ENCODE measurements at places on chromosomes 13 and 19.

GRCh38 chr13:68124437-68125086 is 894.4 kb upstream of the PCDH9 start:
- no peak for DNase-seq

GRCh38 chr19:48230555-48231129 is 25.1 kb downstream of the CARD8 start:
- DNase-seq, result peak; percentile 48

DNA sequence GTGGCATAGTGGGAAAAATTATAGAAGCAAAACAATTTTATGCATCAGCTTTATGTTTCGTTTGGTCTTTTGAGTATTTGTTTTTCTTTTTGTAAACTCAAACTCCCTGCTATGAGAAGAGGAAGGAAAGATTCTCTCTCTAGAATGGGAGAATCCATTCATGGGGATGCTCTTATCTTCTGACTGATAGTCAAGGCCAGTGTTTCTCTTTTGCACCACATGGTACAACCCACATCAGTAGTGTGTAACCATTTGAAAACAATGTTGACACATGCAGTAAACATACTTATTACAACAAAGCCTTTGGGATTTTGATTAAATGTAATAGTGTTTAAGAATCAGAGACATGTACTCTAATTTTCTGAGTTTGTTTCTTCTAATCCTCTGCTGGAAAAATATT is 490.5 kb downstream of the MYO16 start:
- DNase-seq, result no peak

DNA sequence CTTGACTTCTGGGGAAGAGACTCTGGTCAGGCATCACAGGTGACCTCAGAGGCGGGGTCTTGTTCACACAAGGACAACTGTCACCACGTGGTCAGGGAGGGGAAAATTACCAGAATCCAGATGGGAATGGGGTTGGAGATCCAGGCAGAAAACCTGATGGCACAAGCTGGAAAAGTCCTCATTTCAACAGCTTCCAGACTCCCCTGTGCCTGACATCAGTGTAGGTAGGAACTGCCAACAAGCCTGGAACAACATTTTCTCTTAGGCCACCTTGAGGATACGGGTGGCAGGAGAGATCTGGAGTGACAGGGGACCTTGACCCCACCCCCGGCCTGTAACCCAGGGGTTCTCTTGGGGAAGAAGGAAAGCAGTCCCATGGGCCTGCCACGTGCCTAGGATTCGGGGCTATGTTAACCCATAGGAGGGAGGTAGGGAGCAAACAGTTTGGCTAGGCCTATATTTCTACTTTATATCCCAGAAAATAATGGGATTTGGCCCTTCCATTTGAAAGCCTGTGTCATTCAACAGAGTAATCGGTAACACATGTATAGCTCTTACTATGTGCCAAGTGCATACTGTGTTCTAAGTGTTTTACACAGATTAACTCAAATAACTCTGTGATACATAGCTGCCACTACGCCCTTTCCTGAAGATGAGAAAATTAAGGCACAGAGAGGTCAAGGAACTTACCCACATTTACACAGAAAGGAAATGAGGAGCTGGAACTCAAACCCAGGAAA is 44.9 kb upstream of the C13orf42 start:
- no peak for DNase-seq

DNA sequence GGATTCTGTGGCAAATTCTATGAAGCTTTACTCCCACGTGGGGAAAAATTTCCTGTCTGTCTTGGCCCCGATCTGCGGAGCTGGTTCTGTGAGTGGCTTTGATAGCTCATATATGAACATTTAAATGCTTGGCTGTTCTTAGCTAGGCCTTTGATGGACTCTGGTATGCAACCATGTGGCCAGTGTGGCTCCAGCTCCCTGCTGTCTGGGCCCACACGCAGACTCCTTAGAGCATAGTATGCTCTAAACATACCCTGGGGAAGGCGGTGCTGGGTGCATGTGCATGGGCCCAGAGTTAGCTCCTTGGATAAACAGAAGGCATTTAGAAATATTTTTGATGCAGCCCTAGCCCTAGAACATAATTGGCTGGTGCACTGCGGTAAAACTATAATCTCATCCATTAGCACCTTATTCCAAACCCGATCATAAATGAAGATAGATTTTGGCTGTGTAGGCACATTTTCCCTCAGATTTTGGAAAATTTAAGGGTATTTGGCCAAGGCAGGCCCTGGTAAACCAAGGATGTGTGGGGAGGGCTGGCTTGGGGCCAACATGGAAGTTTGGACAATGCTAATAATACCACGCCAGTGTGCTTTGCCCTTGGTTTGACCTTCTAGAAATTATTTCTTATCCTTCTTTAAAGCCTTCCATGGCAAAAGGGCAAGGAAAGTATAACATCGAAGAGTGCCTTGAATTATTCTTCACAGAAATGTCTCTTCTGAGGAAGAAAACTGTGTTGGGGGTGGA is 153.5 kb downstream of the LMO7 start:
- DNase-seq, result no peak

- no peak for DNase-seq
These were observed at the start of gene LYPD4 for GRCh38 chr19:41844601-41845000. Gene LYPD4, minus strand, starts transcription at chr19:41844683. Its CDS starts 5,398 bp downstream, at chr19:41839285.
